ENCODE measurements at places on chromosomes 13 and 19.

DNA sequence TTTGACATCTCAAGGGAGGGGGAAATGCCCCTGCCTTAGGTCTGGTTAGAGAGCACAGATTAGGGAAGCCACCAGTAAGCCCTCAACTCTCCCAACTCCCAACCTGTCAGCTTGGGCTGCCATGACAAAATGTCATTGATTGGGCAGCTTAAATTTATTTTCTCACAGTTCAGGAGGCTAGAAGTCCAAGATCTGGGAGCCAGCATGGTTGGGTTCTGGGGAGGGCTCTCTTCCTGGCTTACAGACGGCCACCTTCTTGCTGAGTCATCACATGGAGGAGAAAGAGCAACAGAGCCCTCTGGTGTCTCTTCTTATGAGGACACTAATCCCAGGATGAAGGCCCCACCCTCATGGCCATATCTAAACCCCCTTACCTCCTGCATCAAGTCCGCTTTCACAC lies 24.2 kb downstream of the C19orf12 start:
- peak; percentile 25 for DNase-seq

DNA sequence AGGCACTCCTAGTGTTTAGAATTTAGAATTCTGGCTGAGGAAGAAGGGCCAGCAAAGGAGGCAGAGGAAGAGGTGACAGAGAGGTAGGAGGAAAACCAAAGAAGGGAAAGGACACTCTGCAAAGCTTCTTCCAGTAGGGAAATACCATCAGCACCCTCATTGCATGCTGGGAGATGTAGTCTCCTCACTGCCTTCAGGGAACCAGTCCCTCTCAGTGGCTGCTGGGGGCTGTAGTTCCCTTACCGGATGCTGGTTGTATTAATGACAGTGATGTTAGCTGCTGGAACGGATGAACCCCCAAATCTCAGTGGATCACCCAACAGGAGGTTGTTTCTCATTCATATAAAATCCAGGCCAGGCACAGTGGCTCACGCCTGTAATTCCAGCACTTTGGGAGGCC lies 10.1 kb downstream of the GRIN2D start:
- DNase-seq: no peak

- no peak for DNase-seq
Observed at GRCh38 chr13:51913421-51914136, 51.8 kb downstream of the CCDC70 start.

DNA sequence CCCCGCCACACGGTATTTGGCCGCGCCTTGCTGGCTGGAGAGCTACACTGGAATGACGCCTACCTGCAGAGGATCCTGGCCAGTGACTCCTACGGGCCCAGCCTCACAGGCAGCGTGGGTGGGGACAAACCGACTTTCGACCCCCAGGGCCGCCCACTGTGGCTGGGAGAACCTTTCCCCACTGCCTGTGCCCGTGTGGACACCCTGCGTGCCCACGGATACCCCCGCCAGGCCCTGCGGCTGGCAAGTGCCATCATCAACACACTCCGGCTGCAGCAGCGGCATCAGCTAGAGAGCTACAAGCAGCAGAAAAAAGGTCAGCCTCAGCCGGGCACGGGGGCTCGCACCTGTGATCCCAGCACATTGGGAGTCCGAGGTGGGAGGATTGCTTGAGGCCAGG lies 19.3 kb downstream of the ZSWIM4 start:
- no peak for DNase-seq

Measured in keratinocyte (primary cell).